ENCODE measurements at places on chromosomes 7 and 10.

DNA sequence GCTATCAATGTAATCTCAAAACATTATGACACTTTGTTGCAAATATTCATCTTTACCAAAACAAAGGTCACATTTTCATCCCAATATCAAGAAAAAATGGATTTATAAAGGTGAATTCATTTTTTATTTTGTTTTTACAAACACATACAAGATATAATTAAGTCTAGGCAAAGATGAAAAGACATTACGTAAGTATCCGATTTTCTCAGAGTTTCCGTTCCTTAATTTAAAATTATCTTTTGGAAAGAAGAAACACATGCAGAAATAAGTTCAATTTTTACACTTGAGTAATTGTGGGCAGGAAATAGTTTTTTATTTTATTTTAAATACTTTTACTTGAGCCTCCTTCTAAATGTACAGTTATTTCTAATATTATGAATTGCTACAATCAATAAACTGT is 24.6 kb downstream of the RTKN2 start:
- DNase-seq: no peak

- no peak for DNase-seq
These were observed 309.1 kb downstream of the MDFIC start for GRCh38 chr7:115230882-115231571.

- DNase-seq: no peak
These were observed 7.5 kb upstream of the ATP6V0E2 start for GRCh38 chr7:149866139-149866778.

DNA sequence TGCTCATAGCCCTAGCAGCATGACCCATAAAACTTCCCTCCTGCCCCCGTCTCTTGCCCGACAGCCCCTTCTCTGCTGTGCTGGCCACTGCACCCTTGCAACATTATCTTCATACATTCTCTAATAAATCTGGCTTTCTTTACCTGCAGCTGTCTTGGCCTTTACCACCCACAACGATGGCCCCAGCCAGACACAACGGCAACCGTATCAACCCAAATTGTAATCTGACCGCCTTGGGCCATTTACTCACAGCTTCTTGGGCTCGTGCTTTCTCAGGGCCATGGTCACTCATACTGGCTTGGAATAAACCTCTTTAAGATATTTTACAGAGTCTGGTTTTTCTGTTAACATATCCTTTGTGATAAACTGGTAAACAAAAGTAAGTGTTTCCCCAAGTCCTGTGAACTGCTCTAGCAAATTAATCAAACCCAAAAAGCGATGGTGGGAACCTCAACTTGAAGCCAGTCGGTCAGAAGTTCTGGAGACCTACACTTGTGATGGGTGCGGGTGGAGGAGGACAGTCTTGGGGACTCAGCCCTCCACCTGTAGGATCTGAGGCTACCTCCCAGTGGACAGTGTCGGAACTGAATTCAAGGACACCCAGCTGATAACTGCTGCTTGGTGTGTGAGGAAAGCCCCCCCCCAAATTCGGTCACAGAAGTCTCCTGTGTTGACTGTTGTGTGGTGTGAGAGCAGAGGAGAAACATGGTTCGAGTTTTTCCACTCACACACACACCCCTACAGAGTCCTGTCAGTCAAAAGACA is 87.6 kb upstream of the ATP6V0A4 start:
- no peak for DNase-seq

- DNase-seq: no peak
These were observed 61.7 kb downstream of the DAGLB start for GRCh38 chr7:6385909-6386560.

DNA sequence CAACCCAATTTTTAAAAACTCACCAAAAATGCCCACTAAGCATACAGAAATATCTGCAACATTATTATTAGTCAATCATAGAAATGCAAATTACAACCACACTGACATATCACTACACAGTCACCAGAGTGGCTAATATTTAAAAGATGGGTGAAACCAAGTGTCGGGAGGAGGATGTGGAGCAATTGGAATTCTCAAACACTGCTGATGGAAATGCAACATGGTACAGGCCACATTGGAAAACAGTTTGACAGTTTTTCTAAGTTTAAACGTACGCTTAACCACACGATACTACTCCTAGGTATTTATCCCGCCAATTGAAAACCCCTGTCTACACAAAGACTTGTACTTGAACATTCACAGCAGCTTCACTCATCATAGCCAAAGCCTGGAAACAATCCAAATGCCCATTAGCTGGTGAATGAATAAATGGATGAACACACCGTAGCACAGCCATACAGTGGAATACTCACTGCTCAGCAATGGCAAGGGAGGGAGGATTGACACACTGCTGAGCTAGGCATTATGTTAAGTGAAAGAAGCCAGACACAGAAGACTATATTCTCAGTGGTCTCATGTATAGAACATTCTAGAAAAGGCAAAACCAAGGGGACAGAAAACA is 16.3 kb downstream of the GCK start:
- DNase-seq: no peak

GRCh38 chr7:28161331-28161730 is 19.3 kb downstream of the JAZF1 start:
- no peak for DNase-seq

GRCh38 chr7:84697506-84697905 is 489.4 kb downstream of the SEMA3D start:
- no peak for DNase-seq

DNA sequence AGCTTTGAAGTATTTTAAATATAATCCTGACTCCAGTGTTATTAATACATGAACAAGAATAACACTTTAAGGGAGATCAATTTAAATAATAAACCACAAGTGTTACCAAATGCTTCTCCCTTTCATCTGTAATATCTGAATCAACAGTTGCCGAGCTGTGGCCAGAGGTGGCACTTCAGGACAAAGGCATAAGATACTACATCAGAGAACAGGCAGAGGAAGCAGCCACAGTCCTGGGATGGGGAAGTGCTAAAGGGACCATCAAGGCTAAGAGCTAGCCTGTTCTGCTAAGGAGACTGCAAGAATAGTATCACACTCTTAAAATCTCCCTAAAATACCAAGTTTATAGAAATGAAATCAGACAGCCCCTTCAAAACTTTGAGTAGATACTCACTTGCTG is 378.2 kb upstream of the PRKCQ start:
- DNase-seq: peak; percentile 48

GRCh38 chr7:66348959-66349358 is 143.8 kb downstream of the TPST1 start:
- DNase-seq: no peak

DNA sequence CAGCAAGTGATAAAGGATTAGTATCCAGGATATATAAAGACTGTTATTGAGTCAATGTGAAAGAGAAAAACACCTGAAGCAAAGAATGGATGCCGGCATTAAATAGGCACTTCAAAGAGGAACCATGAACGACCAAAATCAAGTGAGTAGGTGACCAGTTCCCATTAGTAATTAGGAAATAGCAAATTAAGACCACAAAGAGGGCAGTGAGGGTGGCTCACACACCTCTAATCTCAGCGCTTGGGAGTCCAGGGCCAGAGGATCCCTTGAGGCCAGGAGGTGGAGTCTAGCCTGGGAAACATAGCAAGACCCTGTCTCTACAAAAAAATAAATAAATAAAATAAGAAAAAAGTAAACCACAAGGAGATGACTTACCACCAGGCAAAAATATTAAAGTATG is 1.5 kb upstream of the ANTXRL start:
- DNase-seq: no peak

GRCh38 chr10:56135828-56136227 is 225.2 kb downstream of the ZWINT start:
- DNase-seq: no peak

DNA sequence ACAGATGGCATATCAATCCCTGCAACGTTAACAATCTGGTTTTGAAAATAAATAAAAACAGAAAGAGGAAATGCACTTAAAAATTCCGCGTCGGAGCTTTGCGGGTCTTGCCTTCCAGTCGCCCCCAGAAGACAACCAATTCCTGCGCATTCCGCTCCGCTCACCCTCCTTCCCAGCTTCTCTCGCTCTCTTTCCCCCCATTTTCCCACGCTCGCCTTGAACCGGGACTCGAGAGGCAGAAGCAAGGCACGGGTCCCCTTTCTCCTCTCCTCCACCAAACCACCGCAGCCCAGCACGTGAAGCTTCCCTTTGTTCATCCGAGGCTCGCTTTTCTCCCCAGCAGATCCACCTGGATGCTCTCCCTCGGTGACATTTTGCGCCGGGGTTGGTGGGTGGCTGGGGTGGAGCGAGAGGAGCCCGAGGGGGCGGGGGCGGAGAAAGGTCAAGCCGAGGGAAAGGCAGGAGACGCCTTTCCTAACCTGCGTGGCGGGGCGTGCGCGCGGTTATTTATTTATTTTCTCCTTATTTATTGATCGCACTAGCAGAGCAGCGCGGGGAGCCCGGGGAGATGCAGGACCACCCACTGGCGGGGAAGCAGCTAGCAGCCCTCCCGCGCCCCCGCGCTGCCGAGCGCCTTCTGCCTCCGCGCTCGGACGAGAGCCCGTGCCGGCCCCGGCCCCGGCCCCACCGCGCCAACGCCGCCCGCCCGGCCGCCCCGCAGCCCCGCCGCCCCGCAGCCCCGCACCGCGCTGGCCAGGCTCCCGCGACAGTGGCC is at the start of gene KCND2:
Gene KCND2 (plus strand): TSS at position 475 of the 775 bp plus-strand sequence.
- DNase-seq: no peak

- DNase-seq: no peak
These were observed 15.5 kb downstream of the REEP3 start for GRCh38 chr10:63536698-63537097.

DNA sequence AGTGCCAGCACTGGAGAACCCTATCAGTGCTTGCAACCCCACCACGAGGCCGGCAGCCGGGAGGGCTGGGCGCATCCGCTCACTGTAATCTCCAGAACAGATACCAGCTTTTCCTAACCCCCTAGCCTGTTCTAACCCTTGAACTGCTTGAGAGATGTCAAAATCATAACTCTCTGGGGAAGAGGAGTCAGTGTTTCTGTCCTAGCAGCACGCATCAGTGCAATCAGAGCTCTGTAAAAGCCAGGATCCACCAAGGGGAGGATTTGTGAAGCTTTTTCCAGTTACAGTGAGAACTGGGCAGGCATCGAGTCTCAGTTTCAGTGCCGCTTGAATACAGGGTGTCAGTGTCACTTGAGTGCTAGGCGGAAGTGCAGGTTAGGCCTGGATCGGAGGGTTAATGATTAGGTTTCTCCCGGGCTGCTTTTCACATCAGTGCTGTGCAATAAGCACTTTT is 104.5 kb upstream of the INSYN2A start:
- no peak for DNase-seq

DNA sequence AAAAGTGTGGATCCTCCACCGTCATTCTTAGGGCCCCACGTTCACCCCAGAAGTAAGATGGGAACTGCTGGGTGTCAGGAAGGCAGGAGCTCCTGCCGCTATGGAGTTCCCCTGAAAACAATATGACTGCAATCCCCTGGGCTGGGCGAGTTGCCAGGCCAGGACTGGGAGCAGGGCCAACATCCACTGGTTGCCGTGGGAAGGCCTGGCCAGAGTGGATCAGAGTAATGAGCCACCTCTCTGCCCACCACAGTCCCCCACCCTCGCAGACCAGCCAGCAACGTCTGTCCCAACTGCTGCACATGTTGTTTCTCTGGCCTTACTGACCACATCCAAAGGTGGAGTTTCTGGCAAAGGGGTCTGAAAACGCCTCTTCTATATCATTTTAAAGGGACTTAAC is 86.6 kb downstream of the STRA8 start:
- DNase-seq: no peak

DNA sequence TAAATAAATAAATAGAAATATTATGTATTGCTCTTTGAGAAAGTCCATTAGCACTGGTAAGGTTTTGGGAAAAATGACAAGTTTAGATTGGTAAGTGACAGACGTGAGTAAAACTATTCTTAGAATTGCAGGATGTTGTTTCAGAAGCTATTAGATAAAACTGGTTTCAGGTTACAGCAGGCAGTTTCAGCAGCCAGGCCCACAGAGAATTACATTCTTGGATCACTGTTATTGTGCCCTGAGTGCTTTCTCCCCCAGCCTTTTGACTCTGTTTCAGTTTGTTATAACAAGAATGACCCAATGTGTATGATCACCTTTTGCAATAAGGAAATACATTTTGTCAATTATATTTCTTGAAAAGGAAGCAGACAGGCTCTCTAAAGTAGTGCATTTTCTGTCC is 86.5 kb downstream of the DKK1 start:
- DNase-seq: no peak

- no peak for DNase-seq
These were observed 14.8 kb downstream of the CYP3A7 start for GRCh38 chr7:99719996-99720769.

GRCh38 chr10:124971276-124971675 is 29.4 kb downstream of the ZRANB1 start:
- no peak for DNase-seq

DNA sequence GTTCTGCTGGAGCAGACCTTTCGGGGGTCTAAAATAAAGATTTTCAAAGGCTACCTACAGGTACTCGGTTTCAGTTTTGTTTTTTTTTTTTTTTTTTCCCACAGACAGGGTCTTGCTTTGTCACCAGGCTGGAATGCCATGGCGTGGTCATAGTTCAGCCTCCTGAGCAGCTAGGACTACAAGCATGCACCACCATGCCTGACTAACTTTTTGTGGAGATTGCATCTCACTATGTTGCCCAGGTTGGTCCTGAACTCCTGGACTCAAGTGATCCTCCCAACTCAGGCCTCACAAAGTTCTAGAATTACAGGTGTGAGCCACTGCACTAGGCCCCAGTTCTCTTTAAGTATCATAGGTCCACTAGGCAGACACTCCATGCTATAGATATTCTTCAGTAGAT is 34.5 kb downstream of the BAMBI start:
- no peak for DNase-seq

DNA sequence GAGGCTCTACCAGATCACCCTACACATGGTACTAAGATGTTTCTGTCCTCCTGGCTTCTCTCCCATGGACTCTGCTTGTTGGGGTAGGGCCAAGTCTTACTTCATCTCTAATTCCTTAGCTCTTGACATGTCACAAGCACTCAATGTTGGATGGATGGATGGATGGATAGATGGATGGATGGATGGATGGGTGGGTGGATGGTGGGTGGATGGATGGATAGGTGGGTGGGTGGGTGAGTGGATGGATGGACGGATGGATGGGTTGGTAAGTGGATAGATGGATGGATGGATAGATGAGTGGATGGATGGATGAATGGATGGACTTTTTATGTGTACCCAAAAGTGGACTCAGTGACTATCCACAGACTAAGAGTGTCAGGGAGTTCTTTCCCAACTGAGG is 28.5 kb downstream of the HSPA12A start:
- DNase-seq: no peak

GRCh38 chr10:57333880-57334279 is 933.8 kb downstream of the IPMK start:
- DNase-seq: no peak

Measured in CD8-positive, alpha-beta memory T cell (primary cell).